ENCODE measurements at places on chromosomes 7 and 10. TPM values are rescaled to one million over a fixed set of nuclear protein-coding genes. Genes with fewer than 3 reads are reported as not detected.

The PTPN12 gene
- total RNA-seq, result 35.3 TPM

The GJC3 gene
- 0.66 TPM for total RNA-seq

The MDH2 gene
- 90.3 TPM for total RNA-seq

The MIOS gene
- 36.2 TPM for total RNA-seq

The C1QL3 gene
- not detected for total RNA-seq

The CYP26C1 gene
- total RNA-seq, result 0.02 TPM

The OR6B1 gene
- total RNA-seq, result not detected

The FOXI2 gene
- total RNA-seq, result not detected

The POR gene
- 115 TPM for total RNA-seq

DNA sequence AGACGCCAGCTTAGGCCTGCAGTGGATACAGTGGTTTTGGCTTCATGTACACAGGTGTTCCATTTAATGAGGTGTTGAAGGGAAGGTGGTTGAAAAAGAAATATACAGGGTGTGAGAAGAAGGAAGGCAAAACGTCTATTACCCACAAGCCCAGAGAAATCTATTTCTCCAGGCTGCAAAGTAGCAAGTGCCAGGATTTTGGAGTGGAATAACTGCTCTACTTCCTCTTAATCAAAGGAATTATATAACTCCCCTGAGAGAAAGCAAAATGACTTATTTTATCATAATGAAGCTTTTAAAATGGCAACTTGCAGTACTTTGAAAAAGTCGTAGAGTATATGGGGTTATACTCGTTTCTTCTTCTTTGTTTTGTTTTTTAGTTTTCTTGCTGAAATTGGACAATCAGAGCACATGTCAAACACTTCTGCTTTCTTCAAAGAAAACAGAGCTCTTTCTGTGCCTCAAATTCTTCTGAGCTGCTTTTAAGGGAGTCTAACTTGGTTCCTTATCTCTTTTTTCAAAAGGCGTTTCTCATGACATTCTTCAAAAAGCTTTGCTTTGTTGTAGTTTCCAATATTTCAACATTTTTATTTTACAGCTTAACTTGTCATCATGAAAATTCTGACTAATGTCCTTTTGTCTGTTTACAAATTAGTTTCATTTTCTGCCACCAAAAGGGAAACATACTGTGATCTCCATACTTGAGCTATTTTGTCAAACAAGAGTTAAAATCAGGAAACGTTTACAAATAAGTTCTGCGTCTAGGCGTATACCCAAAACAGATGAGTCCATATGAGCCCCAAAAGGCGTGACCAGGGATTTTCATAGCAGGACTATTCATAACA, 289.7 kb downstream of the FRMD4A start:
- H3K4me3 ChIP-seq, result no peak overlapping the region
- H3K27me3 ChIP-seq, result no peaks in the 10 kb centered on the region
- no peaks in the 10 kb centered on the region for H3K36me3 ChIP-seq
- DNase-seq, result no peak
- H3K27ac ChIP-seq, result no peak overlapping the region

DNA sequence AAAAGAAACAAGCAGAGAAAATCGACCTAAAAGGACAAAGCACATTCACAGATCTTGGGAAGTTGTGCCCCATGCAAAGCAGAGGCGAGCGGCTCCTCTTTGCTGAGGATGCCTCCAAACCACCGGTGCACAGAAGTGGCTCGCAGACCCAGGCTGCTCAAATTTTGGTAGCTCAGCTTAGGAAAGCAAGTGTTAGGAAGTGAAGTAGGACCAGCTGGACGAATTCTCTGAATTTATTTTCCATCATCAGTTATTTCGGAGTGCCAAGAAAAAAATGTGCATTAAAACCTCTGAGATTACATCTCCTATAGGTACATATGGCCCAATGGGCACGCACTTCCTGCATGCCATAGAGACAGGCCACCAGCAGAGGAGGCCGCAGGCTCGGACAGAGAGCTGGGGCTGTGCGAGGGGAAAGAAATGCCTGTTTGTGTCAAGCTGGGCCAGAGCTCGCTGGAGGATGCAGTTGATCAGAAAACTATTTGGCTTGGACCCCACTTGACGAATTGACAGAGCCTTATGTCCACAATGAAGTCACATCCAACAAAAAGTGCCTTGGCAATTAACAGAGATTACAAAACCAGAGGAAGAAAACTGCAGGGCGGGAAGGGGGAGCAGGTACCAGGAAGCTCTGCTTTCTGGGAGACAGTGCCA, 122.3 kb upstream of the LYZL2 start:
- no peak overlapping the region for H3K4me3 ChIP-seq
- H3K36me3 ChIP-seq, result no peaks in the 10 kb centered on the region
- no peak for DNase-seq
- H3K4me1 ChIP-seq, result no peaks in the 10 kb centered on the region

DNA sequence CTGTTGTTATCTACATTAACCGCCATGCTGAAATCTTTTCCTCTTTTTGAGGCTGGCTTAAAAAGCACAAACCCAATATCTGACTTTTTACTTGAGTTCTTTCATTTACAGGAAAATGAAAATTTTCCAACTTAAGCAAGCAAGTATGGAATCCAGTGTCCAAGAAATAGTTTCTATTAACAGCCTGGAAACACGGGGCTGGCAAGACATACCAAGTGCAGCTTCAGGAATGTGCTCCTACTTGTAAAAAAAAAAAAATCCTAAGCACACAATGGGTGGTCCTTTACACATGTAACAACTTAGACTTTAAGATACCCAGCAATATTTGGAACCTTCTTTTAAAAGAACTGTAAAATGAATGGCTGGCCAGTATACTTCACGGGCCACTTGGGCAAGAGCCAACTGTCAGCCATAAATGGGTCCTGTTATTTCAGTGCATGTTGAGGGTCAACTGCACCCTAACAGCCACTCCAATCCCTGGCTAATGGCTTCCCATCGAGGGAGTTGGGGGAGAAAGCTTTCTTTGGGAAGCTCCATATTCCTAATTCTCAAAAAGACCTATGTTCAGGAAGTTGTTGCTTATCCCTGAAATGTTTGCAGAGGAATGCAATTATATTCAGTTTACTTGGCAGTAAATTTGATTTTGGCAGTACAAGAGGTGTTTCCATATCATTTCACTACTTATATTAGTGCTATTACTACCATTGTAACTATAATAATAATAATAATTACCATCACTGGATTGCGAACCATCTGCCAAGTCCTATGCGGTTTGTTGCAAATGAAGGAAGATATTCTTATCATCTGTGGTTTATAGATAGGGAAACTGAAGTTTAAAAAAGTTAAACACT, 236.4 kb upstream of the TMEM72 start:
- no peaks in the 10 kb centered on the region for H3K4me1 ChIP-seq
- no peaks in the 10 kb centered on the region for H3K27me3 ChIP-seq
- no peak overlapping the region for H3K27ac ChIP-seq
- no peaks in the 10 kb centered on the region for H3K36me3 ChIP-seq
- no peak for DNase-seq
- H3K4me3 ChIP-seq, result no peak overlapping the region

DNA sequence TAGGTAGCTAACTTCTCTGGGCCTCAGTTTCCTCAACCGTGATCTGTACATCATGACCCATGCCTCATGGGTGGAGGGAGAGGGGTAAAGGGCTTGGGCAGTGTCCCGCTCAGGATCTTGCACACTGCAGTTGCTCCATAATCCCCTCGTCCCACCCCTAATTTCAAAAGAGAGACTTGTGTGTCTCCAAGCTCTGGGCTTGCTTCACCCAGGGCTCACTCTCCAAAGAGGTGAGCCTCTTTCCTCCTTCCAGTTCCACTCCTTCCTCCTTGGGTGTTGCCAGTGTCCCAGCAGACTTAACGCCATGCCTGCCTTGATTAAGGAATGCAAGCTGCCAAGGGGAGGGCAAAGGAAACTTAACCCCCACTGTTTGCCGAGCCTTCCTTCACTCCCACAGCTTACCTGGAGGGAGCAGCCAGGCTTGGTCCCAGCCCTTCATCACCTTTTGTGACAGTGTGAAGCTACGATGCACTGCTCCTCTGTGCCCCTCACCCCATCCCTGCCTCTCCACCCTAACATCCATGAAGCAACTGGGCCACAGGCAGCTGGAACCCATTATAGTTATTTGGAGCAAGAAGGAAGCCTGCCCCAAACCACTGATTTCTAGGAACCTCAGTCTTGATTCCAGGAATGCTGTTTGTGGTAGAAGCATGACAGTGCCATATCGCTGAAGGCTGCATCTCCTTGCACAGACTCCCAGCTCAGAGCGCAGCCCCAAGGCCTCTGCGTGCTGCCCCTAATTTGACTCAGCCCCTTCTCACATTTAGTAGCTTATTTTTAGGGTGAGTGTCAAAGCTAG, 363.3 kb downstream of the TNS3 start:
- no peaks in the 10 kb centered on the region for H3K4me1 ChIP-seq
- H3K27me3 ChIP-seq, result no peaks in the 10 kb centered on the region
- H3K27ac ChIP-seq, result no peak overlapping the region
- no peak overlapping the region for H3K4me3 ChIP-seq
- DNase-seq, result no peak

GRCh38 chr7:132678656-132679055, 102.4 kb upstream of the PLXNA4 start:
- no peaks in the 10 kb centered on the region for H3K36me3 ChIP-seq
- H3K4me1 ChIP-seq, result no peaks in the 10 kb centered on the region
- H3K4me3 ChIP-seq, result no peak overlapping the region
- H3K27me3 ChIP-seq, result no peaks in the 10 kb centered on the region

DNA sequence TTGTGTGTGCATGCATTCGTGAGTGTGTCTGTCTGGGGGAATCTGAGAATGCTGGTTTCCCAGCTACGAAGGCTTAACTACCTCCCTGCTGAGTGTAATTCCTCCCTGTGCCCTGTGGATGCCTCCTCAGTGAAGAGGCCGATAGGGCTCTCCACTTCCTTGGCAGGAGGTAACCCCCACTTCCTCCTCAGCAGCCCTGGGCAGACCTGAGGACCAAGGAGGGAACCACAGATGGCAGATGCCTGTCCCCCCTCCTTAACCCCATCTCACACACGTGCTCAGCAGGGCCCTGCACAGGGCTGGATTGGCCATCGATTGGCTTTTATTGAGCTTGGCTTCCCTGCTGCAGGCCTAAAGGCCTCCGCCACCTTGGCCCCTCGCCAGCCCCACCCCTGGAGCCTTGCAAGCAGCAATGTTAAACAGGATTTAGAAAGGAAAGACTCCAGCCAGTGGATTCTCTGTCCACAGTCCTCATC, 45.6 kb upstream of the LRRC4 start:
- no peak for DNase-seq
- H3K36me3 ChIP-seq, result peaks cover 85% of the 10 kb centered on the region
- no peaks in the 10 kb centered on the region for H3K27me3 ChIP-seq

DNA sequence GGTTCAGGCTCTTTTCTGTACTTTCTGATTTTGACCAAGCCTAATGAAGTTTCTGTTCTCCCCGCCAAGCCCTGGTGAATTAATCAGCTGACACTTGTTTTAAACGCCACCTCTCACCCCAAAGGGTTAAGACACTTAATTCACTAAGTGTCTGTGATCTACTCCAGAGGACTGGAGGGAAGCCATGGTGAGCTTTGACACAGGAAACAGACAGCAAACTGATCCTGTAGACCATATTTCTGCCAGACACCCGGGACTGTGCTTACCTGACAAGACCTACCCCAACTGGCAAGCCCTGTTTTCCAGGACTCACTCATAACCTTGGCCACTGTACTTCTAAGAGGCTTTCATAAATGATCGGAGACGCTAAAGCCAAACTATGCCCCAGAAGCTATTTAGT, 126.0 kb downstream of the STRA8 start:
- H3K4me3 ChIP-seq, result no peak overlapping the region
- H3K4me1 ChIP-seq, result peaks cover 12% of the 10 kb centered on the region
- no peaks in the 10 kb centered on the region for H3K27me3 ChIP-seq

GRCh38 chr10:55628260-55628701, 732.8 kb downstream of the ZWINT start:
- no peaks in the 10 kb centered on the region for H3K27me3 ChIP-seq
- H3K27ac ChIP-seq, result no peak overlapping the region
- no peaks in the 10 kb centered on the region for H3K36me3 ChIP-seq
- H3K4me3 ChIP-seq, result no peak overlapping the region

GRCh38 chr10:99785646-99786045, 3.2 kb downstream of the ABCC2 start:
- H3K27me3 ChIP-seq, result no peaks in the 10 kb centered on the region
- no peak for DNase-seq
- H3K27ac ChIP-seq, result peak overlapping the region; percentile 95
- peaks cover 75% of the 10 kb centered on the region for H3K4me1 ChIP-seq

DNA sequence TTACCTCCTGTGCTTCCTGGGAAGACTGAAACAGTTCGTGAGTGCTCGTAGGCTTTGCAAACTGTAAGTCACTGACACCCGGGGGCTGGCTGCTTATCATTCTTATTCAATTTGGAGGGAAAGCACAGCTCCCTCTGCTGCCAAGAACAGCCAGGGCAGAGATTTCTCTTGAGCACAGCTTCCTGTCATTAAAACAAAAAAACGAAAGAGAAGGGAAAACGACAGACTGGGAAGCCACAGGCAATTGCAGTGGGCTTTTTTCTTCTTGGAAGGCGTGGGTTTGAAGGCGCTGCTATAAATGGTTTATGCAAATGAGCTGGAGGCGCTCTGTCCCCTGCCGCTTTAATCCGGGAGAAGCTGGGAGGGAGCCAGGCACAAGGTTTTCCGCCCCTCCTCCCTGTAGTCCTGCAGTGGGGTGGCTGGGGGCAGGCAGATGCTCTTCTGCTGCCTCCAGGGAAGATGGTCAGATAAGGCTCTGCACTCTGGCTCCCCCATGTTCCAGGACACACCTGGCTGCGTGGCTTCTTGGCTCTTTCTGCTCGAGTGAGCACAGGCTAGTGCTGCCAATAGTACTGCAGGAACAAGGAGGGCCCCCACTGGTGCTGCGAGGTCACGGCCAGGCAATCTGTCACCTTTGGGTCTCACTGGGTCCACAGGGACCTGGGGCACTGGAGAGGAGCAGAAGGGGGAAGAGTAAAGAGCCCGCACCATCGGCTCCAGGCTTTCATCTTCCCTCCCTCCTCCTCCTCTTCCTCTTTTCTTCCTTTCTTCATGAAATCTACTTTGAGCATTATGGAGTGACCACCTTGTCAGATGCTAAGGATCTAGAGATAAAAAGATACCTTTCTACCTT, 49.5 kb downstream of the NEURL1 start:
- peak; percentile 14 for DNase-seq
- peak overlapping the region; percentile 43 for H3K4me3 ChIP-seq
- no peaks in the 10 kb centered on the region for H3K36me3 ChIP-seq

GRCh38 chr10:108465871-108466641, 1301.5 kb upstream of the SORCS1 start:
- no peak for DNase-seq
- H3K27ac ChIP-seq, result no peak overlapping the region
- H3K27me3 ChIP-seq, result no peaks in the 10 kb centered on the region
- no peak overlapping the region for H3K4me3 ChIP-seq

- no peak overlapping the region for H3K27ac ChIP-seq
- no peaks in the 10 kb centered on the region for H3K27me3 ChIP-seq
- no peaks in the 10 kb centered on the region for H3K36me3 ChIP-seq
- peaks cover 37% of the 10 kb centered on the region for H3K4me1 ChIP-seq
Observed at GRCh38 chr7:111750228-111750627, 187.9 kb upstream of the IMMP2L start.

Data from HepG2 (cell line).